Astrocyte (in vitro differentiated cells and primary cell): ENCODE measurements at places on chromosomes 7 and 10.

- no peak for DNase-seq
Observed at GRCh38 chr7:73606801-73607691, 17.3 kb downstream of the MLXIPL start.

DNA sequence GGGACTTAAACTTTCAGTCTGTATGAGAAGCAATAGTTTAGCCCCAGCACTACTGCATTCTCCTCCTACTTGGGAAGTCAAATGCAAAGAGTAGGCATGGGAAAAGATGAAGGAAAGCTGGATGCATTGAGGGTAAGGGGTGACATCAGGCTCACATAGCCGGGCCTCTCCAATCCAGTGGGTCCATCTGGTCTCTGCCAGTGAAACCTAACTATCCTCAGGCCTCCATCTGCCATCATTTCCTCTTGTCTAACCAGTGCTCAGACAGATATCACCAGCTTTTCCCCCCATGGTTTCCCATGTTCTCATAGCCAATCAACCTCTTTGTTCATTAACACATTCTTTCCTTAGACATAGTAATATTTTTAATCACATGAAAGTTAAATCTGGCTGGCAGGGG lies 118.3 kb downstream of the DGKI start:
- DNase-seq, result no peak

- DNase-seq, result peak; percentile 27
Observed at GRCh38 chr7:133934977-133935330, 192.2 kb upstream of the LRGUK start.

GRCh38 chr10:32377458-32378259 lies 30.7 kb upstream of the EPC1 start:
- DNase-seq, result peak; percentile 35

- DNase-seq, result no peak
Observed at GRCh38 chr7:25860275-25861163, 291.5 kb upstream of the NFE2L3 start.

DNA sequence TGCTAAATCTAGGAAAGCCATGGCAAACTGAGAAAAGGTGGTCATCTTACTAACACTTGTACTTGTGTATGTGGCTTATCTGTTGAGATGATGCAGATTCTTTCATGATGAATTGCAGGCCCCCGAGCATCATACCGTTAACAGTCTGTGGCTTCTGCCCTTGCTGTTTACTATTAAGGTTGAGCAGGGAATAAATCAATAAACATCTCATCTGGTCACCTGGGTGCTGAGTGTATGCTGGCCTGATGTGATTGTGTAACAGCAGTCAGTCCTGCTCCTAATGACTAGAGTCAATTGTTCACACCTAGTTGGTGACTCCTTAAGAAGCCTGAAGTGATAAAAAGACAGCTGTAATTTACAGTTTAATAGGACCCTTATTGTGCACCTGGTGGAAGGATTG lies 8.3 kb upstream of the GNAT3 start:
- DNase-seq, result no peak
